ENCODE measurements at places on chromosomes 13 and 19.

GRCh38 chr19:47107953-47108746, 5.4 kb downstream of the ZC3H4 start:
- no peak for DNase-seq

DNA sequence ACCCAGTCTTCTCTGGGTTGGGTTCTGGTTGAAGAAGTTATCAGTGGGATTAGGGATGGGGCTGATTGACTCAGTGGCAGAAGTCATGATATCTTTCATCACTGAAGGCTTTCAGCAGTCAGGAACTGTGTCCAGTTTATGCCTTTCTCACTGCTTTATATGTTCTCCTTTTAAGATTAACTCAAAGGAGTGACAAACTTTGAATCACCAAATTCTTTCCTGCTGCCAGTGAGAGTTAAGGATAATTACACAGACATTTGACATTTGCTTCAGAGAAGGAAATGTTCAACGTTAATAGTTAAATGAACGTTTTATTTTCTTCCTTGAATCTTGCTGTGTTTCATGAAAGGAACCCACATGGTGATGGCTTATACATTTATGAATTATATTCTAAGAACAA, 41.0 kb upstream of the CNMD start:
- DNase-seq = no peak

- DNase-seq = no peak
Measured at GRCh38 chr19:6073858-6074708, 36.2 kb downstream of the RFX2 start.

DNA sequence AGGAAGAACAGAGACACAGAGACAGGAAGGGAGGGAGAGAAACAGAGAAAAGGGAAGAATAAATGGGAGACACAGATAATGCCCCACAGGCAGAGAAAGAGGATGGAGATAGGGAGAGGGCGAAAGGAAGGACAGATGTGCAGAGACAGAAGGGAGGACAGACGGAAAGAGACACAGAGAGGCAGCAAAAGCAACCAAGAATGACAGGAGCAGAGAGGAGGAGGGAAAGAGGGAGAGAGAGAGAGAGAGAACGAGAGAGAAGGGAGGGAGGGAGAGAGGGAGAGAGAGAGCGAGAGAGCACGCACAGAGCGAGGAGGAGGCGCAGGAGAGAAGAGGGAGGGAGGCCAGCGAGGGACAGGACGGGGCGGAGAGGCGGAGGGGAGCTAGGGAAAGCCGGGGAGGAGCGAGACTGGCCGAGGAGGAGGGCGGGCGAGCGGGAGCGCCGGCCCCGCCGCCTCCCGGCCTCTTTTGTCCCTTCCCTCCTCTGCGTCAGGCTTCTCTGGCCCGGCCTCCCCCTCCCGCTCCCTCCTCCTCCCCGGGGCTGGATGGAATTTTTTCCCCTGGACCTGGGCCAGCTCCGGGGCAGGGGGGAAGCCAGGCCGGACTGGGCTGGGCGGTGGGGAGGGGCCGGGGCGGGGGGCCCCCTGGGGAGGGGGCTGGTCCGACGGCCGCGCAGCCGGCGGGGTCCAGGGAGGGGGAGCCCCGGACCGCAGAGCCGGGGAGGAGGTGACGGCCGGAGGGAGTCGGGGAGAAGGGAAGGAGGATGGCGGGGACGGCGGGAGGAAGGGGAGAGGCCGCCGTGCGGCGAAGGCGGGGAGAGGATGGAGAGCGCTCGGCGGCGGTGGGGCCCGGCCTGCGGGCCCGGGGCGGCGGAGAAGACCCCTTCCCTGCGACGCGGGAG, 4.2 kb upstream of the SPACA6 start:
- no peak for DNase-seq

DNA sequence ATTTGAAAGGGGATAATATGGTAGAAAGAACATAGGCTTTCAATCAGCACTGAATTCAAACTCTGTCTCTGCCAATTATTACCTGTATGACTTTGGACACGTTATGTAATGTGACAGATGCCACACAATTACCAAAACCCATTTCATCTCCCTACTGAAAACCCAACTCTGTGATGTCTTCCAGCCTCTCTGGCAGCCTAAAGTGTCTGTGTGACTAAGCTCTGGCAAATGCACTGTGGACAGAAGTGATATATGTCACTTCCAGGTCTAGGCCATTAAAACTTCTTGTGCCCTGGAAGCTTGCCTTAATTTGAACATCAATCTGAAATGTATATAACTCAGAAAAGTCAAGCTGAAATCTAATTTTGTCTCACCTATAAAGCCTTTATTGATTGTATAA, 552.0 kb downstream of the RFC3 start:
- DNase-seq = no peak

DNA sequence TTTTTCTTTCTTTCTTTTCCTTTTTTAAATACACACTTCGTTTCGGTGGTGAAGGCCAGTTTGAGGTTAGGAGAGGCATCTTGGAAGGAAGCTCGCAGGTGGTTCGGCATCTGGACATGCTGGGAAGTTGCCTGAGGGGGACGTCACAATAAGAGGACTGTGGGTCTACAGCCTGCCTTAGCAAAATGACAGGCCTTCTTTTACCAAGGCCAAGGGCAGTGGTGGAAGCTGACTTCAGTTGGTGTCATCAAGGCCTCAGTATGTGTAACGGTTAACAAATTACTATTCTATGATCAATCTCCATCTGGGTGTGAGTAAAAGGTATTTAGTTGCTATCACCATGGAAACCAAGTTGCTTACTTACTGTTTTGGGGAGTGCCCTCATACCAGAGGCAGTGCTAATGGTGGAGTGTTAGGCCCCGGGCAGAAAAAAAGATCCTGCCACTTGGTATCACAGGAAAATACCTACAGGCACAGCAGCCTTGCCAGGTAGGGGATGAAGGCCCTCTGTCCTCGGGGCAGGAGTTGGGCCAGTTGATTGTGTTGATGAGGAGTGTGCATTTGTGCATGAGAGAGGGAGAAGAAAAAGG, 10.3 kb downstream of the ACTN4 start:
- DNase-seq = no peak

- DNase-seq = no peak
Measured at GRCh38 chr19:1183543-1184172, 9.6 kb upstream of the SBNO2 start.

- no peak for DNase-seq
Measured at GRCh38 chr13:106496072-106496997, 39.1 kb downstream of the EFNB2 start.

DNA sequence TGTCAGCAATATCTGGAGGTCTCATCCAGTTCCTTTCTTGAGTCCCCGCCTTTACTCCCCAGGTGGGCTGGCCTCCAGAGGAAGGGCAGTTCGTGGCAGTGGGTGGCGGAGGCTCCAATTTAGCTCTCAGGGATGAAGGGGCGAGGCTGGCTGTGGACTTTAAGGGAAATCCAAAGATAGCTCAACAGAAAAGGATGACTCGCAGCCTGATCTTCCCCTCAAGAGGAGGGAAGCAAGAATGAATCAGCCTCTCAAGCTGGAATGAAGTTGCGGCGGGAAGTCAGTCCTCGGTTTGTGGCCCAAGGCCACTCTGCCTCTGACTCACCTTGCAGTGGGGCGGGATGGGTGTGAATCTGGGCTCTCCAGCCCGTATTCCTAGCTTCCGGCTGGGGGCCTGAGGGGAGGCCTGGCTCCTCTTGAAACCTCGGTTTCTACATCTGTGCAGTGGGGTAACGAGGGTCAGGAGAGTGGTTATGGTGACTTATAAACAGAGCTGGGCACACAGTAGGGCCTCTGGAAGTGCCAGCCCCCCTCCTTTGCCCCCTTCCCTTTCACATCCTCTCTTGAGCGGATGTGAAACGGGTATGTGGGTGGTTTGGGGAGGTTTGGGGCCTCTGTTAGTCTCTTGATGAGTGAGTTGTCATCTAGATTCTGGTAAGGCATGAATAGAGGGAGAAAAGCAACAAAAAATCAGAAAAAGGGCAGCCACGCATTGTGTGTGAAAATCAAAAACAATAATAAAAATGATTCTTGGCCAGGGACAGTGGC, 10.5 kb upstream of the SMG9 start:
- DNase-seq = peak; percentile 32

DNA sequence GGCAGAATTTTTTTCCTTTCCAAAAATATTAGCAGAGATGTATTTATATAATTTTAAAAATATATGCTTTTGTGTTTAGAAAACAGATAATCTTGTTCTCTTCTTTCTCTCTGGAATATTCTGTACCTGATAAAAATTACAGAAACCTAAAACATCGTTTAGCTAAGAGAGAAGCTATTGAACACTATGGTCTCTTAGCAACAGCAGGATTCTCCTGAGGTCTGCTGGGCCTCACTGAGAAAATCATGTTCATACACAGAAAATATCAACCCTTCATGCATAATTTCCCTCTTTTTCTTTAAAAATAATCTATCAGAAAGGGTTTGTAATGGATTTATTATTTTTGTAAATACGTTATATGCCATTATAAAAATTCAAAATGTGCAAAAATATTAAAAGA, 242.2 kb downstream of the DCLK1 start:
- no peak for DNase-seq

DNA sequence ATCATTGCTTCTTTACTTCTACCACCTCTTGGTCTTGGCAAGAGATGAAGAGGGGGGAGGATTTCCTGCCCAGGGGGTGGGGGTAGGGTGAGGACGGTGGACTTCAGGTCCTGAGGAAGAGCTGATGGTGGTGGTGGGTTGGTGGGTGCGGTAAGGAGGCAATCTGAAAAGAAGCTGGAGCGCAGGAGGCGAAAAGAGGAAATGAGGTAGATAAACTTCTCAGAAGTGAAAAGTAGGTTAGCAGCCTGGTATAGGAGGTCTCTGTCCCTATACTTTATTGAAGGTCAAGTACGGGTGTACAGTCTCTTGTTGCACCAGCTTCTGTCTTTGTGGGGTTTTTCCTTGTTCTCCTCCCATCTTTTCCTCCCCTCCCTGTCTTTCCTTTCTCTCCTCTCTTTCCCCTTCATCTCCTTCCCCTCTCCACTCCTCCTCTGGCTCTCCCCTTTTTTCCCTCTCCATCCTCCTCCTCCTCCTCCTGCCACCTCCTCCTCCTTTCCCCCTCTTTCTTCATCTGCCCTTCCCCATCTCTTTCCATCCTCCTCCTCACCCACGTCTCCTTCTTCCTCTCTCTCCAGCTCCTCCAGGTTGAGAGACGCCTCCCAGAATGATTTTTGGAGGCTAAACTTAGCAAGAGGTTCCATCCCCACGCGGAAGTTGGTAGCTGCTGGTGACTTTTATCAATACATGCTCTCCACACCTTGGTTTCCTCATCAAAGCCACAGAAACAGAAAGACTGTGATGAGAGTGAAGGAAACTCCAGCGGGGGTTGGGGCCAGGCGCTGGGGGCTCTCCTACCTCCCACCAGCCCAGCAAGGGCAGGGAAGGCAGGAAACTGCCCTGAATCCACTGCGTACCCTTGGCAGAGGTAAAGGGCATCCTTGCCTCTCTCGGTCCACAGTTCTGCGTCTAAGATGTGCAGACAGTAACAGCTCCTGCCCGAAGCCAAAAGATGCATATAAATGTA, 15.3 kb downstream of the TNFSF14 start:
- no peak for DNase-seq

- no peak for DNase-seq
Measured at GRCh38 chr19:7706188-7706954, 4.4 kb upstream of the FCER2 start.

DNA sequence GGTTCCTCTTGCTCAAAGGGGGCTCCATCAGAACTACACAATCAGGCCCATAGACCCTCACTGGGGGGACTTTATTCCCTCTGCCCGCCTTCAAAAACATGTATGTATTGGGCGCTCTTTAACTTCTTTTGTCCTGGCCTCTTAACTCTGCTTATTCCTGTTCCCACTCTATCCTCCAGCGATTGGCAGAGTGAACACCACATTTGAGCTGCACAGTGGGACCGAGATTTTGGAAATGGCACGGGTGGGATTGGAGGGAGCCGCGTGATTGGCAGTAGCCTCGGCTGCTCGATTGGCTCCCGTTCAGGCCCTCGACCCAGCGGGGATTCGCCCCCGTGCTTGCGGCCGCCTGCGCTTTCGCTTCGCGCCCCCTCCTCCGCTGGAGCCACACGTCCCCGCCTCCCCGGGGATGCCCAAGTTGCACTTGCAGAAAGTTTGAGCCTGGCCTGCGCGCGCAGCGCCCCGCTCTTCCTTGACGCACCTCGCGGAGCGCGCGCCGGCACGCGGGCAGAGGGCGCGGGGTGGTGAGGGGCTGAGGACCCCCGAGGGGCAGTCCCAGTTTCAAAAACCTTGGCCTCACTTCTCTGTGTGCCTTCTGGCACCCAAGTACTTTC, at the start of gene ZIC5:
TSS of gene ZIC5 (minus strand) at position 192 of the 614 bp plus-strand sequence. CDS start at position 28, 164 bp downstream.
- DNase-seq = no peak

DNA sequence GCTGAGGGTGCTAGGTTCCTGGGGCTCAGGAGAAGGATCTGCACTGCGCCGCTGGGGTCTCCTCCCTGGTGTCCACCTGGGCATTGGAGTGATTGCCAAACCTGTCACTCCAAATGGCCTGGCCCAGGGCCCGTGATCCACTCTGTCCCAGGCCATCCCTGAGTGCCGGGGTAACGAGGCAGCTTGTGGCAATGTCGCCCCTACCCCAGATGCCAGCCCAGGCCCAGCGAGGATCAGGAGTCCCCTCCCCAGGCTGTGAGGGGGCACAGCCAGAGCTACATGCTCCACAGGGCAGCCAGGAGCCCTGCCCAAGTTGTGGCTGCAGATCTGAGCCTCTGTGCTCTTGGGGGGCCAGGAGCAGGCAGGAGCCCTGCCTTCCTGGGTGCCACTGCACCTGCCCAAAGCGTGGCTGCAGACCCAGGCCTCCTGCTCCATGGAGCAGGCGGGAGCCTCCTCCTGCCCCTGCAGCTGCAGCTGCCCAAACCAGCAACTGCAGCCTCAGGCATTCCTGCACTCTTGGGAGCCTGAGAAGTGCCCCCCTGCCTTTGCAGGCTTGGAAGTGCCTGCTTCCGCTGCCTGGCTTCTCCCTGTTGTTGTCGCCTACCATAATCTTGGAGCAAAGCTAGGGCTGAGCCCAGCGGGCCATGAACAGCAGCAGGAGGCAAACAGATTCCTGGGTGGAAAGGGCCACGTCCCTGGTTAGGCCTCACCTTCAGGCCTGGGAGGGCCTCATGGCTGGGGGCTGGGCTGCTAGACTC, 4.6 kb downstream of the IGFL4 start:
- DNase-seq = no peak

DNA sequence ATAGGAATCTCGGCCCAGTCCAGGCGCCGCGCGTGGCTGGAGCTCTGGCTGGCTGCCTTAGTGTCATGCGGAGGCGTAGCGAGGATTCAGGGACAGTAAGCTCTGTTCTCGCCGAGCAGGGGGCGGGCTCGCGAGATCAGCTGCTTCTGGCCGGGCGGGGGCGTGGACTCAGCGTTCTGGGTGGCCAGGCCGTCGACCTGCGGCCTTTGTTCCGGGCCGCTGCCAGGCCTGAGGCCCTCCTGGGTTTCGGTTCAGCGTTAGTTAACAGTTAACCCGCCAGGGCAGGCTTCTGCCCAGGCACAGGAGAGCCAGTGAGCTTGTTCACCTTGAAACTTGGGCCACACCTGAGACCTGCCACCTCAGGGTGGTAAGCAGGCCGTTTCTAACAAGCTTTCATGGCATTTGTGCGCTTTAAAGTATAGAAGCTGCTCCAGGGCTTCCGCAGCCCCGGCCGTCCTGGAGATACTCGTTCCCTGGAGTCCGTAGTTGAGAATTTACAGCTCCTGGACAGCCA, 332.2 kb upstream of the SGCG start:
- DNase-seq = no peak

GRCh38 chr13:51322826-51323225, 16.7 kb upstream of the SERPINE3 start:
- DNase-seq = no peak

- DNase-seq = no peak
Measured at GRCh38 chr13:97301382-97302095, 79.4 kb downstream of the MBNL2 start.

GRCh38 chr19:45075301-45076028, 813 bp downstream of the ZNF296 start:
- DNase-seq = no peak

- DNase-seq = no peak
Measured at GRCh38 chr13:109779074-109779473, 7.3 kb downstream of the IRS2 start.

All from activated naive CD8-positive, alpha-beta T cell treated with anti-CD3 and anti-CD28 coated beads, Interleukin-2, amount 50 U/mL, for 16 hours (primary cell).